ENCODE measurements at places on chromosomes 11 and 22.

DNA sequence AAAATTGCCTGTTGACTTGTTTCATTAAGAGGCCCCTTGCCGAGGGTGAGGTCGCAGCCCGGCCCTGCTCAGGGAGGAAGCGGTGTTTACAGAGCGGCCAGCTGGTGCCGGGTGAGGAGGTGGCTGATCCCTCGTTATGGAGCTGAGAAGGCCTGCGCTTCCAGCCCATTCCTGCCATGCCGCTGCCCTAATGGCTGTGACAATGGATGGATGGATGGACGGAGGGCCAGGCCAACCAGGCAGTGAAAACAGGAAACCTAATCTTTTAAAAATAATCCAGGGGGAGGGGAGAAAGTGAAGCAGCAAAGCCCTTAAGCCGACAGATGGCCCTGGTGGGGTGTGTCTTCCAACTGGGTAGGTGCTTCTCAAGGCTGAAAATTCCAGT is 38.5 kb downstream of the BCR start:
- DNase-seq = peak; percentile 56

DNA sequence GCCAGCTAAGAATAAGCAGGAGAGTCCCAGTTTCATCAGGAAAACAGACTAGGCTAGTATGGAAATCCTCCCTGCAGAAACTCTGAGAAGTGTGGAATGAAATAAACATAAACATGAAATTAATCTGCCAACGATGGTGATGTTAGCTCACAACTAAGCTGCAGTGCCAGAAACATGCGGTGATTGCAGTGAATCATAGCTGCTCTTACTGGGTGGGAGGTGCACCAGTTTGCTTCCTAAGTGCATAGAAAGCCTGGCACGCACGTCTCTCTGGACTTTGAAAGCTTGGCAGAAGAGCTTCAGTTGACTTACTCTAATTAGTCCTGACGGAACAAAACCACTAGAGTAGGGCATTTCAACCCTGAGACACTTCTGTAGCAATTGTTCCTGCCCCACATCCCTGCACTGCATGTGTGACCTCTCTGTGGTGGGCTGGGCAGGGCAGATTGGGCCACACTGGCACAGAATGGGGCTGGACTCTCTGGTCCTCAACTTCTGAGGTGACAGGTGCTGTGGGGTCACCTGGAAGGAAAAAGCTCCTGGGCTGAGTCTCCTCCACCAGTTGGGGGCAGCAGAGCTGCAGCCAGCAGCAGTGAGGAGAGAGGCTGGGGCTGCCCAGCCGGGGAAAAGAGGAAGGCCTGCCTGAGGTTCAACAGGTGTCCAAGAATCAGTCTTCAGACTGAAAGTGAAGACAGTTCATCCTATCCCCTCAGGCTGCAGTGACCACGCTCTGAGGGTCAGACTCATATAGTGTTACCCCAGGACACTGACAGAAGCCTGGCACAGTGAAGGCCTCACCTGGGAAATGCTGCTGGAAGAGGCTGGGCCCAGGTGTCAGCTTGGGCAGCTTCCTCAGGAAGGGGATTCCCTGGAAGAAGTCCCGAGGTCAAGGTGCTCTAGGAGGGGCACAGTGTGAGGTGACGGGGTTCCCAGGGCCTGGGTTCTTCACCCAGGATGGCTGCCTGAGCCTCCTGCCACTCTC is 40.5 kb downstream of the GGTLC2 start:
- peak; percentile 40 for DNase-seq

DNA sequence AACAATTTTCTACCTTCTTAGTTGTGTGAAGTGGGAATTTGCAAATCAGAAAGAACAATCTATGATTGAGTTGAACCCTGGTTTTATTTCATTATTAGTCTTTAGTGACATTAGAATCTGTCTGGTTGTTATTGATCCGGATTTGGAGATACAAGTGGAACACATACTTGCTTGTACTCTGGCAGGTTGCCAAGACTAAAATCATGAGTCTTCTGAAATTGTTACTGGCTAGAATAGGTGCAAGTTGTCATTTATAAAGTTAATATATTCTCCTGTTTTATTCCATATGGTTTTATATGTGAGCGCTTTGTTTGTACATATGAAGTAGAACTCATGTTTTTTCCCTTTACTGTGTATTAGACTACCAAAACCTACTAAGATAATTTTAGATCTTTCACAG is 23.0 kb downstream of the CCDC15 start:
- no peak for DNase-seq

DNA sequence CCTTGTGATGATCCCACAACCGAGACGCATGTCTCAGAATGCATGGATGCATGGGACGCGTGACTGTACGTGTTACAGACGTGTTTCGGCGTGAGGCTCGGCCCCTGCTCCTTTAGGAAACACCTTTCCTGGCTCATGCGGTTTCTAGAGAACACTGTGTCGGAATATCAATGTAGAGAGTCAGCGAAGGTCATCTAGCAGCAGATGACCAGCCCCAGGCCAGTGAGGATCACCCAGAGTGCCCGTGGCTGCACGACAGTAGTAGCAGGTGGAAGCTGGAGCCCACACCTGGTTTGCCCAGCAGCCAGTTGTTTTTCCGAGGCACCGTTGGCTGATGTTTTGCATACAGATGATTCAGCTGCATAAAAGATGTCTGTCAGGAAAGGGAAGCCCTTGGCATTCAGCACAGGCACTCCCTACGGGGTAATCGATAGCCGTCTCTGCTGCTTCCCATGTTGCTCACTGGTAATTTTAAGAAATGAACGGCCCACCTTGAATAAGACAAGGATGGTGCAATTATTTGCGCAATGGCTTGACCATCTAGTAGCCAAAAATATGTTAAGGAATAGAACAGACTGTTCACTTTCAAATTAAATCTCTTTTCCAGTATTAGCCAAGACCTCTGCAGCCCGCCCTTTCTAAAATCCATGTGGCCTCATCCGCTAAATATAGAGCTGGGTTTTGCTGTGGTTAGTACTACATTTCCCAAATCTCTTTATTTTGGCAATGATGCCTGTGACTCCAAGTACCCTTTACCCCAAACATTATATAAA is 1.1 kb upstream of the CLTCL1 start:
- peak; percentile 34 for DNase-seq

- DNase-seq = no peak
These were observed 46.5 kb downstream of the TMEM123 start for GRCh38 chr11:102406099-102406498.

DNA sequence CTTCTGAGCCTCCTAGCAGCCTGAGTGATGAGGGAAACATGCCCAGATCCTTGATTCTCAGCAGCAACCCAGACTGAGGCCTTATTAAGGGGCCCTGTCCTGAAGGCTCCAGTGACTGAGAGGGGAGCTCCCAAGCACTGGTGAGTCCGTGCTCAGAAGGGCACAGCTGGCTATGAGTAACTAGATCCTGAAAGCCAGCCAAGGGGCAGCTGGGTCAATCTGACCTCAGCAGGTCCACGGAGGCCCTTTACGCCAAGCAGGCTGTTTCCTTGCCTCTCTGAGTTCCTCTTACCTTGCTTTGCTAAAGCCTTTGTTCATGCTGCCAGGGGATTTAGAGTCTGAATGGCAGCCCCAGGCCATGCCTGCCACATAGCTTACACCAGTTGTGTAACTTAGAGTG is 19.3 kb upstream of the MIEF1 start:
- DNase-seq = no peak

DNA sequence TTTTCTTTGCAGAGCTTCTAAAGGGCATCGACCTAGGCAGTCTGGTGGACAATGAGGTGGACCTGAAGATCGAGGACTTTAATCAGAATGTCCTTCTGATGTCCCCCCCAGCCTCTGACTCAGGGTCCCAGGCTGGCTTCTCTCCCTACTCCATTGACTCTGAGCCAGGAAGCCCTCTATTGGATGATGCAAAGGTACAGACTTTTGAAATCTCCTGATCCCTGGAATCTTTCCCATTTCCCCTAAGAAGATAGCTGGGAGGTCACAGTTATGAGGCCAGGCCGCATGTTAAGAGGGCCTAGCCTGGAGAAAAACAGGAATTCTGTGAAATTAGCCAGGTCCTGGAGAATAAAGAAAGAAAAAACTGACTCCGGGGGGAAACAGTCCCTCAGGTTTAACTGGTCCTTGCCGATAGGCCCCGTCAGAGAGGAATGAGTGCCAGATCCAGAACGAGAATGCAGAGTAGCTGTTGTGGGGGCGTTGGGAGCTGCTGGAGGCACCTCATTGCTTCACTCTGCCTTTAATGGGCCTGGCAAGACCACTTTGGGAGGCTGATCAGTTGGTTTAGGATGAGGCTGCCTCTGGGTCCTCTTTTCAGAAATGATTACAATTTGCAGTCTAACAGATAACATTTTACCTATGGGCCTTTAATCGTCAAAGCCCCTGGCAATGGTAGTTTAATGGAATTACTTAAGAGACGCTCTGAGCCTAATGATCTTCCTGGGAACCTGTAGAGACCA is 39.2 kb downstream of the SHISA8 start:
- DNase-seq = no peak
